ENCODE measurements at places on chromosomes 16 and 17. TPM values are rescaled to one million over a fixed set of nuclear protein-coding genes. Genes with fewer than 3 reads are reported as not detected.

- no peak for DNase-seq
Observed at GRCh38 chr16:81765111-81765919, 13.8 kb upstream of the PLCG2 start.

The ITGA2B gene
- total RNA-seq: 0.37 TPM

The RAB11FIP4 gene
- total RNA-seq: 42.5 TPM

- no peak for DNase-seq
Observed at GRCh38 chr17:51650202-51650601, 389.9 kb downstream of the UTP18 start.
